ENCODE measurements at places on chromosomes 2 and 18. TPM values are rescaled to one million over a fixed set of nuclear protein-coding genes. Genes with fewer than 3 reads are reported as not detected.

Gene ARHGAP28
- not detected for total RNA-seq

Gene HOXD3
- total RNA-seq = not detected

GRCh38 chr2:234752966-234753365 is 198.9 kb upstream of the SH3BP4 start:
- no peak for DNase-seq
- H3K27ac ChIP-seq = no peak overlapping the region

GRCh38 chr2:195322324-195322723 is 334.7 kb upstream of the SLC39A10 start:
- H3K27ac ChIP-seq = no peak overlapping the region
- H3K27me3 ChIP-seq = no peaks in the 10 kb centered on the region
- H3K36me3 ChIP-seq = peaks cover 1% of the 10 kb centered on the region
- peaks cover 8% of the 10 kb centered on the region for H3K4me1 ChIP-seq
- no peak for DNase-seq

GRCh38 chr18:60049172-60049571 is 149.4 kb downstream of the PMAIP1 start:
- H3K36me3 ChIP-seq = no peaks in the 10 kb centered on the region
- H3K27me3 ChIP-seq = no peaks in the 10 kb centered on the region

Gene KCNK3
- not detected for total RNA-seq

DNA sequence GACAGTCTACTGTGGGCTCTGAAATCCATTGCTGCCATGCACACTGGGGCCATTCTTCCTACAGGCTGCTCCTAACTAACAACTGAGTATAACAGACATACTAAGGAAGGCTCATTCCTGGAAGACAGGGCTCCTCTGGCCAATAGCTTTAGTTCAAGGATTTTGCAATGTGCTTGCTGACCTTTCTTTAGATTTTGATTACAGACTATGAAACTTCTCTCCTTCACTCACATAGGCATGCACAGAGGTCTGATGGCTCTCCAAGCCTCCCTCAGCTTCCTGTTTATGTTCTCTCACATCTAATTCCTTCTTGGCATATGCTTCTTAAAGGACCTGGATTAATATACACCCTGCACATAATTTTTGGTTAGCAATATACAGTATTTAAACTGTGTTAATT is 34.4 kb upstream of the ROCK1 start:
- no peak for DNase-seq
- H3K27ac ChIP-seq = no peak overlapping the region
- H3K36me3 ChIP-seq = no peaks in the 10 kb centered on the region
- no peaks in the 10 kb centered on the region for H3K27me3 ChIP-seq
- H3K4me3 ChIP-seq = no peak overlapping the region

DNA sequence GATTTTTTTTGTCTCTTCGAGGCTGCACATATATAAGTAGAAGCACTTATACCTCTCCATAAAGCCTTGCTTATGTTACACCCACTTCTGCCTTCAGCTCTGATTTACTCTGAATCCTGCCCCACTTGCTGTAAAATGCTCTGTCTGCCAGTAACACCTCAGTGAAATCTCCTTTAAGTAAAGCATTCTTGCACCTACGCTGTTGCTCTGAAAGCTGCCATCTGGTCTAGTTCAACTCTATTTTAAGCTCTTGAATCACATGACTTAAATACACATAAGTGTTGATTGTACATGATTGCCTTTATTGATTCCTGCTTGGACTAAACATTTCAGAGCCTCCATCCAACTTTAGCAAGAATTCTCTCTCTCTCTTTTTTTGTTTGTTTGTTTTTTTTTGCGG is 609.0 kb upstream of the CELF4 start:
- no peaks in the 10 kb centered on the region for H3K4me1 ChIP-seq
- DNase-seq = no peak
- H3K4me3 ChIP-seq = no peak overlapping the region
- H3K36me3 ChIP-seq = no peaks in the 10 kb centered on the region

Gene MAPRE3
- 4.4 TPM for total RNA-seq

Gene EXOC6B
- 8.5 TPM for total RNA-seq

Gene MALL
- total RNA-seq = 0.17 TPM

All from activated CD4-positive, alpha-beta memory T cell treated with anti-CD3 and anti-CD28 coated beads for 36 hours (primary cell).